ENCODE measurements at places on chromosomes 2 and 18. TPM values are rescaled to one million over a fixed set of nuclear protein-coding genes. Genes with fewer than 3 reads are reported as not detected.

The GCA gene
- 9.5 TPM for total RNA-seq

The PSMA8 gene
- 0.20 TPM for total RNA-seq

The EIF2AK3 gene
- 5.2 TPM for total RNA-seq

The IL37 gene
- not detected for total RNA-seq

The KLF11 gene
- 25.8 TPM for total RNA-seq

The LIMS4 gene
- 2.8 TPM for total RNA-seq

The ARHGAP28 gene
- 1.4 TPM for total RNA-seq

The ICOS gene
- not detected for total RNA-seq

The HES6 gene
- 2.7 TPM for total RNA-seq

- DNase-seq = no peak
These were observed 61.9 kb downstream of the RAB10 start for GRCh38 chr2:26095758-26096157.

DNA sequence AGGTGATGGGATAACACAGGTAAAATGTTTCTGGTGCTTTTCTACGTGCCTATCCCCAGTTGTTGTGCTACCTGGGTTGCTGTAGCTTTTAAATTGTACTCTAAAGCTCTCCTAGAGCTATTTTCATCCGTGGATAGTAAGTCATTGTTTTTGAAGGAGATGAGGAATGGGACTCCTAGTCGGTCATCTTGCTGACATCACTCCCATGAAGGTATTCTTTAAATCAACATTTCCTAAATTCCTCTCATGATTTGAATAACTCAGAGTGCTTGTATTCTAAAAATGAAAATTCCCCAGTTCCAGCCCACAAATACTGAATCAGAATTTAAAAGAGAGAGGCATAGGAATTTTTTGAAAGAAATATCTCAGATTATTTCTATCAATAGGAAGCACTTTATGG is 44.3 kb downstream of the CCDC148 start:
- no peak for DNase-seq

DNA sequence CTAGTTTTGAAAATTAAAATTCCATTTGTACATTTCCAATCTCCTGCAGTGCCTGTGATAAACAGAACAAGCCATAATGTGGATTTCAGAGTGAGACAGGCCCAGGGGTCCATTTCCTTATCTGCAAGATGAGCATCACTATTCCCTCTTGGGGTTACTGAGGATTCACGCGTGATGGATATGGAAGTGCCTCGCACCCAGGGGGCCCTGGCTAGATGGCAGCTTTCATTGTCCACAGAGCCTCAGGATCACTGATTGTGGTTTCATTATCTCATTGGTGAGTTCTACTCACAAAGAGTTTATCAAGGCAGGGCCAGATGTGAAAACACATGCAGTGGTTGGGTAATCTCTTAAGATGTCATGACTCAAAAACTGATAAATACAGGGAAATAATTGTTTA is 11.6 kb downstream of the CNGA3 start:
- DNase-seq = no peak

DNA sequence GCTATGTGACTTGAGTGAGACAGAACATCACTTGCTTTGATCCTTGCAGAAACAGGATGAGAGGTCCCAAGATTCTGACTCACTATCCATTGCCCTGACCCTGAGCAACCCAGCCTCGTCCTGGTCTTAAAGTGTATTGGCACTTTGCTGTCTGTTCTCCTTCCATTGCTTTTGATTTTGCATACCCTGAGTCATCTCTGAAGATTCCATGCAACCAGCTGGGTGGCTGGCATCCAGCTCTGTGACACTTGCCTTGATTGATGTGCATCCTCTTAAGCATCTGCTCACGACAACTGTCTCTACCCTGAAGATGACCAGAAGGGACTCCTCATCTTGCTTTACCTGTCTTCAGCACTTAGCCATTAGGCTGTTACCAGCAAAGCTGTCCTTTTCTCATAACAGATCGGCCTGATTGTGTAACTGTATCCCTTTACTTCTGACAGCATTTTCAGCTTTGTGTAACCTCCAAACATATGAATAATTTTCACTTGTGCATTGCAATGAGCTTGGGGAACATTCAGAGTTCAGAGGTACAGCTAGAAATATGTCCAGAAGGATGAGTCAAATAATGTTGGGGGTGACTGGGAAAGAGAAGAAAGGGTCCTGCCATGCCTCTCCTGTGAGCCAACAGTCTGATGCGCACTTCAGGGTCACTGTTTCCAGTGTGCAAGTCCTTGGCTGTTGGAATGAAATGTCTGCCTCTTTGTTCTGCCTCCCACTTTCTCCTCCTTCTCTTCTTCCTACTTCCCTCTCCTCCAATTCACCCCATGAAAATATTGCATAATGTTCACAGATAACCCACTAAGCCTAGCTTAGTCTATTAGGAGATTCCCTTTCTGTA is 249.7 kb upstream of the OSR1 start:
- no peak for DNase-seq

GRCh38 chr18:64165906-64166305 is 17.0 kb upstream of the LINC00305 start:
- no peak for DNase-seq

- DNase-seq = no peak
These were observed 14.0 kb downstream of the SFTPB start for GRCh38 chr2:85653996-85654395.

GRCh38 chr2:5076599-5076998 is 615.6 kb upstream of the SOX11 start:
- DNase-seq = no peak

- no peak for DNase-seq
These were observed 4.2 kb downstream of the CNGA3 start for GRCh38 chr2:98350411-98350810.

GRCh38 chr18:79584491-79585394 is 94.9 kb upstream of the CTDP1 start:
- DNase-seq = peak; percentile 13

- no peak for DNase-seq
These were observed 8.0 kb downstream of the PCARE start for GRCh38 chr2:29066271-29066860.

DNA sequence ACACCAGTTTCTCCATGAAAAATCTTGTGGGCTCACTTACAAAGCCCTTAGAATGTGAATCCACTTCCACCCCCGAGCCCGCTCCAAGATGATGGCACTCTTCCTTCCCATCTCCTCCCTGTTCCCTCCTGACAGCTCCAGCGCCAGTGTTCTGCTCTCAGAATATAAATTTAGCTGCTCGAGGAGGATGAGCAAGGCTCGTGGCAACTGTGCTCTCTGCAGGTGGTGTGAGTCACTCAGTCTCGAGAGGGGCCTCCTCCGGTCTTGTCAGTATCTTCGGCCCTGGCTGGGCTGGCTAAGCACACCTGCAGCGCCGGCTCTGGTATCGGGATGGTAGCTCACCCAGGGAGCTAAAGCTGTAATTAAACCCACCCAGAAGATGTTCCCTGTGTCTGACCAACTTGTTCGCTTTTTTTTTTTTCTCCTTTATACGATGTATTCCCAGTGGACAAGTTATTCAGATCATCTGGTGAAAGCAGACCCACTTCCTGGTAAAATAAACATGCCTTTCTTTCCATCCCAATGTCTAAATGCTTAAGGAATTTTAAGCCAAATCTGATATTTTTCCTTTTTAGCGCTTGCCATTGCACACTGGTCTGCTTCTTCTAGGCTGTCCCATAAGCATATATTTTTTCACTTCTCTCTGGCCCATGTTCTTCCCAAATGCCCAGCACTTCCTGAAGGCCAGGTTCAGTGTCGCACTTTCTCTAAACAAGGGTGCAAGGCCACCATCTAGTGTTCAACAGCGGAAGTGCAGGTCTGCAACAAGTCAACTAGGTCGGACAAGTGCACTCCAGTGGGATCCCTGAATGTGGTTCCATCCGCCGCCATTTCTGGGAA is 31.4 kb upstream of the YPEL5 start:
- peak; percentile 80 for DNase-seq

DNA sequence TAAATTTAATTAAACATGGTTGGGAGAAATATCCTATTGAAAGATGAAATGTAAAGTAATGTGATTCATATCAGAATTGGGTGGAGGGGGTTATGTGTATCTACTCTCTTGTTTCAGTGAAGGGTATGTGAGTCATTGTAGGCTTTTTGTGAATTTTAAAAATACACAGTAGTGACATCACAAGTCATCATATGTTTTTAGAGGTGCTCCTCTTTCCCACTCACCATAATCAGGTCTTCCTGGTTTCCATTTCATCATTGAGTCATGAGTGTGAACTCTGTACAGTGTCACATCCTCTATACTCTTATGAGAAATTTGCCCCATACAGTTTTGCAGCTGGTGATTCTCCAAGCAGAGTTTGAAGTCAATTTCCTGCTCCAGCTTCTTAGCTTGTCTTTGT is 18.8 kb downstream of the FSIP2 start:
- no peak for DNase-seq

DNA sequence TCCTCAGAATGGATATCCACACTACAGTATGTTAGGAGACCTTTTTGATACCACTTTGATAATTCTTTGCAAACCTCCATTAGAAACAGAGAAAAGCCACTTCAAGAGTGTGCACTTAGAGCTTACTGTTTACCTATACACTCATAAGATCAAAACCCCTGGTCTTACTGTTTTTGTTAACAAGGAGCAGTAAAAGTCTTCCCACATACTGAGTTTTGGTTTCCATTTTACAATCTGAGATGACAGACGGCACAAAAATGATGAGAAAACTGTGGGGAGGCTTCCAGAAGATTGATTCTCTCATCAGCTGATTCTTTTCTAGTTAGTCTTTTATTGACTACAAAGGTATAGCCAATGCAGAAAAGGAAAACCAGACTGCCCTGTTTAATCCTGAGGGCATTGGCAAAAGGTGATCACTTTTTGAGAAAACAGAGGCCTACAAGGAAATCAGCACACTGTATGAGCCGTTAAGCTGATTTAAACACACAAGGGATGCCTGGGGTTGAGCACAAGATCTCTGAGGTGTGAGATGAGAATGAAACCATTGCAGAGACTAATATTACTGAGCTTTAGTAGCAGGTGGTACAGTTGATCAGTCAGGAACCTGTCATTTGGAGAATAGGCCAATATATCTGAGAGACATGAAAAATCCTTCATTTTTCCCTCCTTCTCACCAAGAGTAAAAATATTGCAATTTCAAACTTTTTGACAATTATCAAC is 368.6 kb downstream of the GRB14 start:
- DNase-seq = no peak

- DNase-seq = no peak
These were observed 10.6 kb downstream of the RNU2-63P start for GRCh38 chr2:88005776-88006175.

DNA sequence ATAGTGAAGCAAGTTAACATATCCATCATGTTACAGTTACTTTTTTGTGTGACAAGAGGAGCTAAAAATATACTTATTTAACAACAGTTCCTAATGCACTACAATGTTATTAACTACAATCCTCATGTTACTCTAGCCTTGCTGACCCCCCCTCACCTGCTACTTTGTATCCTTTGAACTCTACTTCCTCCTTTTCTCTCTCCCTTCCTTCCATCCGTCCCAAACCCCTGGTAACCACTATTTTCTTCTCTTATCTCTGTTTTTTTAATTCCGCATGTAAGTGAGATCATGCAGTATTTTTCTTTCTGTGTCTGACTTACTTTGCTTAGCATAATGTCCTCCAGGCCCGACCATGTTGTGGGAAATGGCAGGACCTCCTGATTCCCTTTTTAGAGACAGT is 59.4 kb downstream of the NPAS2 start:
- DNase-seq = no peak

- no peak for DNase-seq
These were observed 9.3 kb upstream of the VWC2L start for GRCh38 chr2:214401580-214401979.

DNA sequence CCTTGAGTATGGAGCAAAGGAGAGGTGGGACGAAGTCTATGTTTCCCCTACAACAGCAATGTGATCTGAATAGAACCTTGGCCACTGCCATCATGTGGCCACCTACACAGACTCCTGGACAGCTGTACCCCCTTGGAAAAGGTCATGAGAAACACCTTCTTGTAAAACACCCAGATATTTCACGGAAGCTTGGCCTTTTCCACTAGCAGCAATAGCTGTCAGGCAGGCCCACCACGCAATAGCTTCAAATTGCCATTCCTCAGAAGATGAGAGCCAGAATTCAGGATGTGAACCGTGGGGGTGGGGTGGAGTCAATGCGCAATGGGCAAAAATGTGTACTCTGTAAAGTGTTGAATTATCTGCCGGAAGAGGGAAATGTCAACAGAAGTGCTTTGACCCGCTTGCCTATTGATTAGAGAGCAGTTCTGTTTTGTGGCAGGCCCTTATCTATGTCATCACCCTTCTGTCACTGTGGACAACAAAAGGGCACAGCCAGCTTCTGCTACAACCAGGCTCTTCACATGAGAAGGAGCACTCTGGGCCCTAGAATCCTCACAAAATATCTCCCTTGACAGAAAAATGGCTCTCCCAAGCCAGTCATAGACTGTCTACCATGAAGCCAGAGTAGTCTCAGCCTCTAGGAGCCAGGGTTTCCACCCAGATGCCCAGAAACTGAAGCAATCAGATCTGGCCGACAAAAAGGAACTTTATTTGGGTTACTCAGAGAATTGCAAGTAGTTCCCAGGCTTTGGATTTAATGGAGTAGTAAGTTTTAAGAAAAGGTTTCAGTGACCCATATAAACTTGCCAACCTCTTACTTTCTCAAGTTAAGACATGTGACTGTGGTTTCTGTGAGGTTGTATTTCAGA is 9.5 kb downstream of the INPP1 start:
- DNase-seq = no peak

GRCh38 chr2:59655809-59656208 is 897.6 kb downstream of the BCL11A start:
- no peak for DNase-seq

DNA sequence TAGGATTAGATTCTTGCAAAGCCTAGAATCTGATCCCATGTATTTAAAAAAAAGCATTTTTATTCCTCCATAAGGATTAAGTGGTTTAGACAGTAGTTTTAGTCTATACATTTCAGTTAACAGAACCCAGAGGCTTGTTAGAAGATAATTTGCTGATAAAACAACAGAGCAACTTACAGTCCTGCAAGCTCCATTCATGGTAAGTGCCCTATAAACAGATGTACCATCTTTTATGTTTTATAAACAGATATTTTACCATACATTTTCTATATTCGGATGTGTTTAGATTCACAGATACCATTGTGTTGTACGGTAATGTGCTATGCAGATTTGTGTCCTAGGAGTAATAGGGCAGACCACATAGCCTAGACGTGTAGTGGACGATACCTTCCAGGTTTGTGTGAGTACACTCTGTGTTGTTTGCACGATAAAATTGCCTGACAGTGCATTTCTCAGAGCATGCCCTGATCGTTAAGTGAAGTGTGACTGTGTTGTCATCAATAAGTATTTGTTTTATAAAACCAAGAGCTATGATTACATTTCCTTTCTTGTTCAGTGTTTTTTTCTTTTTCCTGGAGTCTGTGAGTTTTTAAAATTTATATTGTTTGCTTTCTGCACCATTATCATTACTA is 54.2 kb downstream of the CERS6 start:
- DNase-seq = no peak

GRCh38 chr2:99802734-99803133 is 312.9 kb upstream of the REV1 start:
- DNase-seq = no peak
